Kidney tubule cell (primary cell): ENCODE measurements at places on chromosomes 3 and 15.

- DNase-seq, result peak; percentile 99
Measured at GRCh38 chr3:131361464-131362421, 19.8 kb upstream of the NUDT16 start.

DNA sequence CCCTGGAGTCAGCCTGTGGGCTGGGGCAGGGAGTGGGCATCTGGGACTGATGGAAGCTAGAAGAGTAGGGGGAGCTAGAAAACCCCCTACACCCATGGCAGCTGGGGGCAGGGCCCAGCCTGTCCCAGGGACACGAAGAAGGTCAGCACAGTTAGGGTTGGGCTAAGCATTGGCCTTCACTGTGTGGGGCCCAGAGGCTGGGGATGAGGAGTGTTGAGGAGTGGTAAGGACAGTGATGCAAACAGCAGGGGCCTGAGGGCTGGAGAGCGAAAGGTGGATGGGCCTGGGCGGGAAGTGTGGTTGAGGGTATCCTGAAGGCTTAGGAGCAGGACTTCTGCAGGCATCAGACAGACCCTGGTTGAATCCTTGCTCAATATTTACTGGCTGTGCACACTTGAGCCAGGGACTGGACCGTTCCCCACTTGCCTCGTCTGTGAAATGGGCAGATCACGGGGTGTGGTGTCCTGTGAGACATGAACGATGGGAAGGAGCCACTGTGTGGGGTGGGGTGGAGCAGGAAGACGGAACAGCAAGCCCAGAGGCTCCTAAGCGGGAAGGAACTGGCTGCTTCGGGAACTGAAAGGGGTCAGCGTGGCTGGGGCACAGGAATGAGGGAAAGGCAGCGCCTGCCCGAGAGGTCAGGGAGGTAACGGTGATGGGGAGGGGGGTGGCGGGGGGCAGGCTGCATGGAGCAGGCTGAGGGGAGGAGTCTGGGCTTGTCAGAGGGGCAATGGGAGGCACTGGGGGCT lies 7.3 kb downstream of the PRKCD start:
- no peak for DNase-seq

DNA sequence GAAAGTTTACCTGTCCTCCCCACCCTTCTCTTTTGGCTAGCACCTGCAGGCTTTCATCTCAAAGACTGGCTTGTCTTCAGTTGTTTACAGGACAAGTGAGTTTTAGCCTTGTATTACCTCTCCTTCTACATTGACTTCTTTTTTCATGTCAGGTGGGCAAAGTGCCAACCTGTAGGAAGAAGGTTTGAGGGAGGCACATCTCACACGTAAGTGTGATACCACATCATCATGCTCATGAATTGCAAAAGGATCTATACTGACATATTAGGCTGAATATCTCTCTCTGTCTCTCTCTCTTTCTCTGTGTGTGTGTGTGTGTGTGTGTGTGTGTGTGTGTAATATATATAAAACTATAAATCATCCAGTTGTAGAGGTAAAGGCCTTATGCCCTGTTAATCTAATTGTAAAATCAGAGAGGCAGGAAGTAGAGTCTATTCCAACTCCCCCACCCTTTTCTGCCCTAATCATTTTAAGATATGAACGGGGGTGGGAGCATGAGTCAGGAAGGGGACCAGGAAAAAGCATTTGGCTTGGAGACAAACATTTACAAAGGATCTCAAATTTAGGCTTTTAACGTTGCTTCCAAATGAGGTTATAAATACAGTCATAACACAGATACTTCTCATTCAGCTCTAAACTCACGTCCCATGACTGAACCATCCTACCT lies 107.0 kb upstream of the PFN2 start:
- DNase-seq, result no peak

DNA sequence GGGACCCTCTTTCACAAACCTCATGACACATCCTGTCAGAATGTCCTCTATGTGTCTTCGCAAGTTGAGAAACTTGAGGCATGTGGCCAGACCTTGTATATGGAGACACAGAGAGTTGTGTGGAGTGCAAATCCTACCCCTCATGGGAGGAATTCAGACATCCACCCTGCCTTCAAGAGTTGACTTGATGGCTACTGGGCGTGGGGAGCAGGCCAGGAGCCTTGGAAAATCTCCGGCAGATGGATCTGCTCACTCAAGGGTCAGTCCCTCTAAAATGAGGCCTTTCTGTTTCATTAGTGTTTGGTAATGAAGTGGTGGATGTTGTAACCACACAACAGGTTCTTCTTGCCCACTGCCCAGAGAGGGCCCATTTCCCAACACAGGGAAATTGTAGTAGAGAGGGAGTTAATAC lies 79.0 kb downstream of the ASB7 start:
- DNase-seq, result no peak

DNA sequence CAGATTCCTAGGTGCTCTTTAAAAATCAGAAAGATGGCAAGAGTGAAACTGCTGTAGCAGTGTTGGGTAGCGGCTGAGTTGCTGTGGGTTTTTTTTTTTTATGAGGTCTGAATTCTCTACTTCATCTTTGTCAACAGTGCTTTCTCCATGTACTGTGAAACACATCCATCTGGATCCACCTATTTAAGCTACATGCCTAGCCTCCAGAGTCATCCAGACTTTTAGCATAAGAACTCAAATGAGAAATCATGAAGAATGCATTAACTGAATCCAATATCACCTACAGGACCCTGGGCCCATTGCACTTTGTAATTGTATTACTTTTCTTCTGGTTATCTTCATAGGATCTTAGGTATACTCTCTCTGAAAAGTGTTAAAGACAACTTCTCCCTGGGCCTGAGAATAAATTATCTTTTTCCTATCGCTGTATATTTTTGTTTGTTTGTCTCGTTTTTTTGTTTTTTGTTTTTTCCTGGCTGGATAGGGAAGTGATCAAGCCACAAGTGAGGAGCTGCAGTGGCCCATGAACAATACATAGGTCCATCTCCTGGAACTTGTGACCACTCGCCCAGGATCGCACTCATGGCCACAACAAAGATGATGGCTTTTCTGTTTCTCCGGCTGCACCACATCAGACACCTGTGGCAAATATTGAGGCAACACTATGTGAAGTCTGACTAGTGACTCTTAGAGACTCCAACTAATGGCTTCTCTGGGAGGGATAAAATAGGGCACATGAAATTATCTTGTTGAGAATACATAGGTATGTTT lies 609.9 kb upstream of the AGTR1 start:
- no peak for DNase-seq

GRCh38 chr3:38730281-38730680 lies 80.8 kb upstream of the SCN5A start:
- no peak for DNase-seq

- DNase-seq, result peak; percentile 42
Measured at GRCh38 chr3:57158813-57159738, 6.1 kb downstream of the IL17RD start.

DNA sequence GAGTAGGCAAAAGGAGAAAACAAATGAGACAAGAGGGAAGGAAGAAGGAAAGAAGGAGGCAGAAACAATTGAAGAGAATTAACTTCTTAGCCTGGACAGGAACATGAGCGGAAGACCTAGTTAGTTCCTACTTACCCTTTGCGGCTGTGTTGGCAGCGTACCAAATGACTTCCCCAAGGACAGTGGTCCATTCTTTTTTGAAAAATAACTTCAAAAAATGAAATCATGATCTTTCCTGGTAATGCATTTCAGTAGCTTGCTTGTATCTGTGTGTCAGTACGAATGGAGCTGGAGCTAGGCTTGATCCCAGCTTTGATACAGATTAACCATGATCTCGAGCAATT lies 41.5 kb upstream of the CFAP161 start:
- no peak for DNase-seq

DNA sequence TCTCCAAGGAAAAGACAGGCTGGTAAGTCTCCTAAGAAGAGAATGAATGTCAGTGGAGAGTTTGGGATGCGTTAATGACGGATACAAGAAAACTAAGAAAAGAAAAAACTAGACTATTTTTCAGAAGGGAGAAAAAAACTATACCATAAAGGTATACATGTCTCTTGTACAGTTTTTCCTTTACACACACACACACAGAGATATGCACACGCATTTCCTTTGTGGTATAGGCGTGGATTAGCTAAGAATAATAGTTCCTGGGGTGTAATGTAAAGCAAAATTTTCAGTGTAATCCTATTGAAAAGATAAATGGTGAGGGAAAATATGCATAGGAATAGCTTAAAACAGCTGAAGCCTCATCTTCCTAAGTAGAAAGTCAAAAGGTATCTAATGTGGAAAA lies 36.3 kb downstream of the GABPB1 start:
- no peak for DNase-seq

- DNase-seq, result no peak
Measured at GRCh38 chr3:100600181-100601042, 9.0 kb upstream of the ADGRG7 start.

DNA sequence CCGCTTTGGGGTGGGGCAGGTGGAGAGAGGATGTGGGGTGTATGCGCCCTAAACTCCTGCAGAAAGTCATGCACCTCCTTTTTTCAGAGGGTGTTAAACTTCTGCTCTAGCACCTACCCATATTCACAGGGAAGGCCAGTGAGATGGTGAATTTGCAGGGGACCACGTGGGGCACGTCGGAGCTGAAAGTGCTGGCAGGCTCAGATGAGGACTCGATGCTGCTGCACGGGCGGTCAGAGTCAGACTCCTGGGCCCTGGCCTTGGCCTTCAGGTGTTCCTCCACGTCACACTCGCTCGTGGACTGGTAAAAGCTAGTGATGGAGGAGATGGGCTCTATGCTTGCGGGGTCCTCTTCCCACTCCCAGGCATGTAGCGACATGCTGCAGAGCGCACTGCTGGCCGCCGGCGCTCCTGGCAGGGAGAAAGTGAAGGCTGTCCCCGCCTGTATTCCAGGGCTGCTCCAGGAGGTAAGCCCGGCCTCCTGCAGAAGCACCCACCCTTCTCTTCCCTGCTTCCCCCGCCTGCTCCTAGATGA lies 883 bp downstream of the CFAP92 start:
- DNase-seq, result no peak

GRCh38 chr3:69750549-69750948 lies 11.3 kb downstream of the MITF start:
- DNase-seq, result no peak

DNA sequence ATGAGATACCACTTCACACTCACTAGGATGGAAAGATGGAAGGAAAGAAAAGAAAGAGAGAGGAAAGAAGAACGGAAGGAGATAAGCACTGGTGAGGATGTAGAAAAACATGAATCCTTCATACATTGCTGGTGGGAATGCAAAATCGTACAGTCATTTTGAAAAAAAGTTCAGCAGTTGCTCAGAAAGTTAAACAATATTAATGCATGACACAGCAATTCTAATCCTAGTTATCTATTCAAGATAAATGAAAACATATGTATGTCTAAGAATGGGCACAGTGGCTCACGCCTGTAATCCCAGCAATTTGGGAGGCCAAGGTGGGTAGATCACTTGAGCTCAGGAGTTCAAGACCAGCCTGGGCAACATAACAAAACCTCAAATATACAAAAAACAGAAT lies 59.1 kb downstream of the SENP7 start:
- DNase-seq, result no peak

DNA sequence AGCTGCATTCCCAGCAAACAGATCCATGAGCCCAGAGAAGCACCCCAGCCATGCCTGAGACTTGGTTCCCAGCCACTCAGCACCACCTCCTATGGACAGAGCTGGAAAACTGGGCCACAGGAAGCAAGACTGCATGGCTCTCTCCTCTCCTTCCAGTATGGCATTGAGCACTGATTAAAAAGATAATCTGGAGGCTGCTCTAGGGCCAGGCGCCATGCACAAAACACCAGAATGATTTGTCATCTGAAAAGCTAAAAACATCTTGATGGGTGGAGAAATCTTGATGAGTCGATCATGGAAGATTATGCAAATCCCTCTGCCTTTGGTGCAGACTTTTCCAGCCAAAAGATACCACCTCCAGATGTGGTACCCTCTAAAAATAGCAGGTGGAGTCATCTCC lies 62.7 kb upstream of the MRPS22 start:
- no peak for DNase-seq

DNA sequence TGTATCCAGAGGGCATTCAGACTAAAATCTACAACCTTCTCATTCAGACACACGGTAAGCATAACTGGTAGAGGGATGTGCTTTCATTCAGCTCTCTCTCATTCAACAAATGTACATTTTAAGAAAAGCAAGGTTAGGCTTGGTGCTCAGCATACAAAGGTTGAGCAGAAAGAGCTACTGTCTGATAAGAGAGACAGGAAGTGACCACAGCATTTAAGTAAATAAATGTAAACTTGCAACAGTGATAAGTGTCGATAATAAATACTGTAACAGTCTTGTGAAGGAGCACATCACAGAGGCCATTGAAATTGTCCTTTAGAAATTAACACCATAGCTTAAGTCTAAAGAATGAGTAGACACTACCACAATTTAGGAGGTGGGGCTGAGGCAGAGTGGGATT lies 3.4 kb downstream of the CD96 start:
- DNase-seq, result no peak

DNA sequence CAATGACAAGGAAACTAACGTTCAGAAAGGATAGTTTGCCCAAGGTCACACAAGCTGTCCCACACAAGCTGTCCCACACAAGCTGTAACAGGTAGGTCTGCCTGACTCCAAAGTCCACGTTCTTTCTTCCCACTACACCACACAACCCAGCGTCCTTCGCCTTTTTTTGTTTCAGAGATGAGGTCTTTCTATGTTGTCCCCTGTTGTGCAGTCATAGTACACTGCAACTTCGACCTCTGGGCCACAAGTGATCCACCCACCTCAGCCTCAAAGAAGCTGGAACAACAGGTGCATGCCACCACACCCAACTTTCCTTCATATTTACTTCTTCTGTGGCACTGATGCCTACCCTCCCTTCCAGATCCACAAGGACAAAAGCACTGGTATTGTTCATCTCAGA lies 21.4 kb downstream of the MB21D2 start:
- DNase-seq, result no peak

DNA sequence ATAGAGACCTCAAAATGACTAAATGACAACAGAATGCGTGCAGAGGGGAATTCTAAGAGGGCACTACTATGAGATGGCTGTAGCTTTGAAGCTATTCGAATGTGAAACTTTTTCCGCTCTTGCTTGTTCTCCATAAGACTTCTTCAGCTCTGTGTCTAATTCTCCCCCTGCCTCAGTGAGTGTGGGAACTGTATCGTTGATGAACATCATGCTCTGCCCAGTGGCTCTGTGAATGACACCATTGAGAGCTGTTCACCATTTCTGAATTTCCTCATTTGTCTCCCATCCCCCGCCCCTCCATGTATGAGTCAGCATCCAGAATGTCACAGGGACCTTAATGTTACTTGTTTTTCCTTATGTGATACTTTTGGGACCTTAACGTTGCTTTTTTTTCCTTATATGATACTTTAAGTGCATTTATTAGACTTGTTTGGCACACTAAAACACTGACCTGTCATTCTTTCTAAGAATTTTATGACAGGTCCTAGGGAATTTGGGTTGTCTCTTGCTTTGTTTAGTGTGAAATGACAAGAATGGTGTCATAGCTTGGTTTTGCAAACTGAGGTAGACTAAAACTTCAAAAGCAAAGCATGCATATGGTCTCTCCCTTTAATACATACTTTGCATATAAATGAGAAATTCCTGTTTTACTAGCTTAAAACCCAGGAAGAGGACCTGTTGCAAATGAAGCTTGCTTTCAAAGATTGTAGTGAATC lies 99.6 kb downstream of the FNDC3B start:
- peak; percentile 74 for DNase-seq

GRCh38 chr15:91946581-91947292 lies 93.2 kb downstream of the SLCO3A1 start:
- peak; percentile 37 for DNase-seq

GRCh38 chr3:174219738-174220137 lies 639.4 kb upstream of the NAALADL2 start:
- DNase-seq, result no peak
